ENCODE measurements at places on chromosomes 11 and 22. TPM values are rescaled to one million over a fixed set of nuclear protein-coding genes. Genes with fewer than 3 reads are reported as not detected.
A peak's percentile ranks its signal among the peaks of the same experiment; 100 is the strongest.

Gene ASCL2
- 0.24 TPM for total RNA-seq

Gene OR52A1
- not detected for total RNA-seq

Gene GRIA4
- total RNA-seq = 0.71 TPM

GRCh38 chr11:126186708-126187529, 24.5 kb downstream of the RPUSD4 start:
- no peak for DNase-seq

- no peak for DNase-seq
These were observed 34.1 kb downstream of the PAMR1 start for GRCh38 chr11:35491231-35491871.

DNA sequence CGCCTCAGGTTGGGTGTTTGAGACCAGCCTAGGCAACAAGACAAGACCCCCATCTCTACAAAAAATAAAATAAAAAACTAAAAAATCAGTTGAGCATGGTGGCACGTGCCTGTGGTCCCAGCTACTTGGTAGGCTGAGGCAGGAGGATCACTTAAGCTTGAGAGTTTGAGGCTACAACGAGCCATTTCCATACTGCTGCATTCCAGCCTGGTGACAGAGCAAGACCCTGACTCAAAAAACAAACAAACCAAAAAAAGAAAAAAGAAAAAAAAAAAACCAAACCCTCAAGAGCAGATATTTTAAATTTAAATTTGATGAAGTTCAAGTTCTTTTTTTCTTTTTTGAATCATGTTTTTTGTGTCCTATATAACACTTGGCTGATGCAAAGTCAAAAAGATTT, 7.2 kb upstream of the CCDC83 start:
- no peak for DNase-seq

DNA sequence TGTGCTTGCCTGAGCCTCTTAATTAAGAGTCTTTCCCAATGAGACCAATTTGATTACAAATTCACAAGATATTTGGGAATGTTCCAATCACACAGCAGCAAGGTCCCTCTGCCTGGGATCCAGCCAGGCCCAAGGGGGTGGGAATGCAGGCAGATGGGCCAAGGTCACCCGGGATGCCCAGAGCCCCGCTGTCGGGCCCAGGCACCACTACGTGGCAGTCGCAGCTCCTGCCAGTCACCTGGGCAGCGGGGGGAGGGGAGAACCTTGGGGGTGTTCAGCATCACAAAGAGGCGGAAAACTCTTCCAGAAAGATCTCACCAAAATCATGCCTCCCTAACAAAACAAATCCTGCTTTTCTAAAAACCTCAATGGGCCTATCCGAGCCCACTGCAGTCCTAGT, 30.9 kb downstream of the PPM1F start:
- DNase-seq = peak; percentile 86
